Activated CD4-positive, alpha-beta T cell treated with anti-CD3 and anti-CD28 coated beads for 48 hours (primary cell): ENCODE measurements at places on chromosomes 4 and X.

GRCh38 chrX:150767475-150768131, 74.4 kb downstream of the MTMR1 start:
- DNase-seq: peak; percentile 24

- DNase-seq: no peak
Observed at GRCh38 chrX:150643958-150644357, 49.2 kb upstream of the MTMR1 start.

GRCh38 chrX:143601809-143602208, 34.1 kb downstream of the SLITRK4 start:
- no peak for DNase-seq

GRCh38 chr4:156824451-156825060, 147.0 kb downstream of the PDGFC start:
- DNase-seq: no peak

GRCh38 chr4:168269896-168270295, 48.7 kb downstream of the DDX60 start:
- DNase-seq: no peak

- DNase-seq: peak; percentile 79
Observed at GRCh38 chrX:9285342-9285771, 179.5 kb upstream of the TBL1X start.

GRCh38 chrX:129249563-129249962, 273.7 kb downstream of the SMARCA1 start:
- DNase-seq: no peak

GRCh38 chr4:41204400-41204978, 9.9 kb downstream of the APBB2 start:
- DNase-seq: no peak

DNA sequence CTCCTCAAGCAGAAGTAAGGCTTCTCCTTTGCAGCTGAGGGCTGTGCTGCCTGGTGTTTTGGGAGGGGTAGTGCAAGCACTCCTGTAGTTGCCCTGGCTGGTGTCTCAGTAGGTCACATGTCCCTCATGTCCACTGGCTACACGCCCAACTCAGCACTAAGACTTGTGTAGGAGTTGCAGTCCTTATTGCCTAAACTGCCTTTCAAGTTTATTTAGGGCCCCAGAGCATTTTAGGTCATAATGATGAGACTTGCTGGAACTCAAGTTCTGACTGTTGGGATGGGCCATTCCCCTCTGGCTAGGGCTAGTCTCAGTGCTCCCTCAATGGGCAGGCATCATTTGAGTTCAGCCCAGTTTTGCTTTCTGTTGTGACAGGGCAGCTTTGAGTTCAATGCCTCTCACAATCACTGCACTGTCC, 44.1 kb downstream of the PPM1K start:
- no peak for DNase-seq

GRCh38 chr4:6916587-6917460, 7.2 kb downstream of the TBC1D14 start:
- DNase-seq: peak; percentile 68

- DNase-seq: no peak
Observed at GRCh38 chrX:116726806-116727205, 264.0 kb upstream of the CT83 start.

DNA sequence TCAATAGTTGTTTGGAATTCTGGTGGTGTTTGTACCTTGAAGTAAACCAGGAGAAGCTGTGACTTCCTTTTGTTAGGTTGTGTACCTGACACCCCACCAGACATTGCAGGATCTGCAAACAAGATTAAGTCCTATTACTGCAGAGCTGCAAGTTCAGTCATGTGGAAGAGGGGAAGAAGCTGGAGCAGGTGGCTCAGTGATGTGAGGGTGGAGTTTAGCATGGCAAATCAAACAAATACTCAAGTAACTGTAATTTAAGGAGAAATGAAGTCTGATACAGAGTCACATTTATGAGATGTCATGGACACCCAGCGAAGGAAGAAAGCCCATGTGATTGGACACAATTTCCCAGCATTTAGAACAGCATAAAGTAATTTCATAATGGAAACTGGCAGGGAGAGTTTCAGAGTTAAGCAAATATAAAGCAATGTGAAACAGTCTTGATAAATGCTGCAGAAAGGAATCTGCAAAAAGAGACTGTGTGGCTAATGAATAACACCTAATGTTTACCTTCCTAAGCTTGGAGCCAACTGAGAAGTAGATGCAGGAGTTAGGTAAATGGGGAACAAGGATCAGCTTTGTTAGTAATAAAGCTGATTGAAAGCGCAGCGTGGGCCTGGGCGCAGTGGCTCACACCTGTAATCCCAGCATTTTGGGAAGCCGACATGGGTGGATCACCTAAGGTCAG, 249.1 kb downstream of the GBA3 start:
- DNase-seq: no peak

GRCh38 chrX:111244235-111244750, 26.0 kb downstream of the CAPN6 start:
- no peak for DNase-seq

DNA sequence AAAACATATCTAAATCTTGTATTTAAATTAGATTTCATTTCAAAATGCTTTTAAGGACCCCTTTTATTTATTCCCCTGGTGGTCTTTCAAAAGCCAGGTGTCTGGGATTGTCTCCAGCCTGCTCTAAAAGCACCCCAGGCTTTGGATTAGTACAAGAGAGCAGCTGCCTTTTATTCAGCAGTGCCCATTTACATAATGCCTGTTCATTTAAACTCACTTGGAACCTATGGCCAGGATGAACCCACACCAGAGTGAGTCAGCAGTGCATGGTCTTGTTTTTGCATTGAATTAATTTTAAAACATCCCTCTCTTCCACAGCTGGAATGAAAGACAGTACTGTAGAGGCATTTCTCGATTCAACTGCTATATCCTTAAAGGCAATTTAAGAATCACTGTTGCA, 64.1 kb upstream of the TENM3 start:
- DNase-seq: no peak

DNA sequence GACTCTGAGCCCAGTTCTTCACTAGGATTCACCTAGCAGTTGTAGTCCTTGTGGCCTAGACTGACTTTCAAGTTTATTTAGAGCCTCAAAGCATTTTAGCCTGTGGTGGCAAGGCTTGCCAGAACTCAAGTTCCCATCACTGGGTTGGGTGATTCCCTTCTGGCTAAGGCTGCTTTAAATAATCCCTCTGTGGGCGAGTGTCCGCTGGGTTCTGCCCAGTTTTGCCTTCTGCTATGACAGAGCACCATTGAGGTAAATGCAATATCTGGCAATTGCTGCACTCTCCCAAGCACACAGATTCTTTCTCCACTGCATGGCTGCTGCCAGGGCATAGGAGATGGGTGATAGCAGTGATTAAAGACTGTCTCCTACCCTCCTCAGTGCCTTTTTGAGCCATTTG, 90.8 kb upstream of the RLIM start:
- no peak for DNase-seq

GRCh38 chr4:16001484-16001858, 38.5 kb upstream of the FGFBP2 start:
- peak; percentile 63 for DNase-seq
